Right renal pelvis (tissue), 4 donors: ENCODE measurements at places on chromosomes 13 and 19. TPM values are rescaled to one million over a fixed set of nuclear protein-coding genes. Genes with fewer than 3 reads are reported as not detected.

SIGLEC8 gene
- 0.05 TPM for polyA plus RNA-seq

FKBP8 gene
- polyA plus RNA-seq = 143 TPM

ZNF8 gene
- polyA plus RNA-seq = 6.9 TPM

GPR12 gene
- not detected for polyA plus RNA-seq

SPTBN4 gene
- 1.4 TPM for polyA plus RNA-seq

PSPN gene
- polyA plus RNA-seq = 2.9 TPM

KLK5 gene
- polyA plus RNA-seq = 2.5 TPM

POGLUT2 gene
- polyA plus RNA-seq = 48.9 TPM

TEX29 gene
- polyA plus RNA-seq = 0.59 TPM

CD22 gene
- 6.6 TPM for polyA plus RNA-seq
